ENCODE measurements at places on chromosomes 16 and 17.
A peak's percentile ranks its signal among the peaks of the same experiment; 100 is the strongest.

DNA sequence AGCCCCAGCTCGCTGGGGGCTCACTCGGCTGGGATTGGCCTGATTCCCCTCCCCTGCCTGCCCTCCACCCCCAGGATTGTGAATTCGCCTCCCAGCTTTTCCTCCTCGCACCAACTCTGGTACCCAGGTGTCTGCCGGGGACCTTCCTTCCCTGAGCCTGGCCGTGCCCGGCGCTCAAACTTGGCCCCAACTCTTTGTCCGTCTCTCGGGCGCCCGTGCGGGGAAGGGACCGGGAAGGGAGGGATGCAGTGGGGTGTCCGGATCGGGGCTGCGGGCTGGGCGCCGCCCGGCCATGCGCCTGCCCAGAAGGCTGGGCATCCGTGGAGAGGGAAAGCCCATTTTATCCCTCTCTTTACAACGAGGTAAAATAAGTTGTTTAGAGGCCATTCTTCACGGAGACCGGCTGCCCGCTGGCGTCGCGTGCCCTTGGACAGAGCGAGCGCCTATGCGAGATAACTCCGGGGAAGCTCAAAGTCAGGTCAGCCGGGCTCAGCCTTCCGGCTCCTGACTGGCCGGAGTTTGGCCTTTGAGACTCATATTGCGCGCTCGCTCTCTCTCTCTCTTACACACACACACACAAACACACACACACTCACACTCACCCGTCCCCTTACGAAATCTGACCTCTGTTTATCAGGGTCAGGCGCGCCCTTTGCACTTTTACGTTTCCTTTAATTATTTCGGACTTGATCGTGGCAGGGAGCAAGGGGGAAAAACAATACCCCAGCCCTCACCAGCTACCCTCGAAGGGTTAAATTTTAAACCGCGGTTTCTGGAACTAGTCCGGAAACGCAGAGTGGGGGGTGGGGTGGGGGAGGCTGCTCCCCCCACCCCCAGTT lies 774 bp upstream of the MAF start:
- no peak for DNase-seq

DNA sequence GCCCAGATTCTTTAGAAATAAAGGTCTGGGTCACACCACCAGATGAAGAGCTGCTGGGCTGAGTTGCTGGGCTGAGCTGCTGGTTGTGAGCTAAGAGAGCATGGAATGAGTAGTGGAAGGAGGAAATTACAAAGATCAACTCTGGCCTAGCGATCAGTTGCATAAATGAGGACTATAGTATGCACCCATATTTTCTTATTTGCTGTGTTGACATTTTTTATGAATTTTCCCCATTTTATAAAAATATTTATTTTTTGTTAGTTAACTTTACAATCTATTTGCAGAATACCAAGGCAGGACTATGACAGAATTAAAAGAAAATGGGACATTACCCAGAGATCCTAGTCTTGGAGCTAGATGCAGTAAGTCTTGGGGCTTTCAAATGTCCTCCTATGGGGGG lies 23.6 kb upstream of the SLC13A2 start:
- no peak for DNase-seq

- peak; percentile 63 for DNase-seq
Measured at GRCh38 chr16:16857603-16858283, 478.8 kb downstream of the NPIPA7 start.

GRCh38 chr17:67689534-67690177 lies 28.1 kb upstream of the NOL11 start:
- DNase-seq, result peak; percentile 77

- no peak for DNase-seq
Measured at GRCh38 chr16:68289202-68289601, 21.5 kb downstream of the SLC7A6OS start.

GRCh38 chr16:14528306-14528705 lies 101.8 kb downstream of the PARN start:
- DNase-seq, result no peak

DNA sequence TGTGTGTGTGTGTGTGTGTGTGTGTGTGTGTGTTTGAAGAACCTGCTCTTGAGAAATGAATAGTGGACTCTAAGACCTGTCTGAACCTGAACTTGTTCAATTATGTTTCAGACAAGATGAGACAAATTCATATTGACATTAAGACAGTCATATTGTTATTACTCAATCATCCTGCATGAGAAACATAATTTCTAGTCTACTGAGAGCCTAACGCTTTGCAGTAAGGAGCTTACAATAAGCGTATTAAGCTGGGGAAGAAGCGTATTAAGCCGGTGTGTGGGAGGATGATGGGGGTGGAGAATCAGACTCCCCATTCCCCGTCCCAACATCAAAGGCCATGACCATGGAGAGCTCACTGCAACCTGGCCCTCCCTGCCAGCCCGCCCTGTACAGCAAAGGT lies 22.4 kb upstream of the MNT start:
- DNase-seq, result no peak

- no peak for DNase-seq
Measured at GRCh38 chr17:62105357-62105756, 40.3 kb upstream of the MED13 start.

GRCh38 chr17:35374766-35375344 lies 1.4 kb upstream of the SLFN11 start:
- DNase-seq, result no peak

- no peak for DNase-seq
Measured at GRCh38 chr16:87791295-87792204, 25.8 kb upstream of the KLHDC4 start.

DNA sequence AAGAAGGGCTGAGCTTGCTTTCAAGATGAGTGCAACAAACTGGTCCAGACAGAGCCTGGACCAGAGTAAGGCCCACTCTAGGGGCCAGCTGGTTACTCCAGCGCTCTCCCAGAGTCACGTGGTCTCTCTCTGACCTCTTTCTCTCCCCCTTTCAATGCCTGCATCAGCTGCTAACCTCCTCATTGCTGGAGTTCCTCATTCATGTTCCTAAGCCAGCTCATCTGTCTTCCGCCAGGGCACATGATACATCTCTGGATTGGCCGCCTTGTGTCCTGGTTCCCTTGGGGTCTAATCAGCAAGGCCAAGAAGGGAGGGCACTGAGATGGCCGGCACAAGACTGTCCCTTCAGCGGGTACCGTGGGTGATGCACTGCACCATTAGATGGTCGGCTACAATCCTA lies 26.9 kb upstream of the ZFP90 start:
- DNase-seq, result no peak

- no peak for DNase-seq
Measured at GRCh38 chr17:79504181-79504605, 106.7 kb downstream of the RBFOX3 start.

Measured in NCI-H2029 treated with DMSO at 0.1 percent for 48 hours (cell line).